NCI-H1436 treated with DMSO at 0.1 percent for 48 hours (cell line): ENCODE measurements at places on chromosomes 12 and 14.

DNA sequence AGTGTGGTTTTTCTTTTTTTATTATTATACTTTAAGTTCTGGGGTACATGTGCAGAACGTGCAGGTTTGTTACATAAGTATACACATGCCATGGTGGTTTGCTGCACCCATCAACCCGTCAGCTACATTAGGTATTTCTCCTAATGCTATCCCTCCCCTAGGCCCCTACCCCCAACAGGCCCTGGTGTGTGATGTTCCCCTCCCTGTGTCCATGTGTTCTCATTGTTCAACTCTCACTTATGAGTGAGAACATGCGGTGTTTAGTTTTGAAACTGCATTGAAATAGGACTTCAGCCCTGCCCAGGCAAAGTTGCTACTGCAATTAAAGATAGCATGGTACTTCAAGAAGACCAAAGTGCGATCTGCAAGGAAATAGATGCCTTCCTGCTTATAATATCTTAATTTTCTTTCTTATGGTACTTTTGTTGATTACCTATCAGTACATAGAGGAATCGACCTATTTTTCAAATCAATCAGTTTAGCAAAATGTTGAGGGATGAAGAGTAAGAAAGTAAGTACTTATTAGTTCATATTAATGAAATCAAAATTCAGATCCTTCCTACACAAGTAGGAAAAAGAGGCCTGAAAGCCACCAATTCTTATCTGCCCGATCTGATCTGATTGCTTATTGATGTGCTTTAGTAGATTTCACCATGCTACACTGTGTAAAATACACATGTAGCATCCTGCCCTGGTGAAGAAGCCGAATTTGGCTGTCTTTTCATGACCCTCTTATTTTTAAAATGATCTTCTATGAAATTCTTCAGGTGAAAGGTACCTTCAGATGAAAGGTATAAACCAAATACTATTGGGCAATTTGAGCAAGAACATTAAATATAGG is 1.6 kb downstream of the LTA4H start:
- DNase-seq, result no peak

DNA sequence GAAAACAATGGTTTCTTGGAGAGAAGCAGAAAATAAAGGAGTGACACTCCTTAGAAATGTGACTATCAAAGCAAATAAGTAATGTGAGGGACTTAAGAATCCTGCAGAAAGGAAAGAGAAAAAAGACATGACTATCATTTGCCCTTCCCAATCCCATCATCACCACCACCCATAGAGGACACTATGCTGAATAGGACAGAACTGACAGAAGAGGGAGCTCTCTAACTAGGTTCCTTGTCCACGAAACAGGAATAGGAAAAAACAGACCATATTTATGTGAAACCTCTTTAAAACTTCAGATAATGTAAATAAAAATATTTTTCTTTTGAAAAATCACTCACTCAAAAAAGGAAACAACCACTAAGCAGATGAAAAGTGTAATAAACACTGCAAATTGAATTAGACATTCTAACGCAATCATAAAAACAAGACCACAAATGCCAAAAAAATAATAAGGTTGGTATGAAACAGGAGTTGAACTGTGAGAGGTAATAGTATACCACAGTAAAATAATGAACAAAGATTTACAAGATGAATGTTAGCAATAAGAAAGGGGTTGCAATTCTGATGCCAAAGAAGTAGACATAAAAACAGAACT is 24.1 kb downstream of the KLRD1 start:
- DNase-seq, result no peak

GRCh38 chr12:131457331-131458047 is 253.4 kb upstream of the SFSWAP start:
- DNase-seq, result no peak

- DNase-seq, result no peak
These were observed at the start of gene GLT8D2 for GRCh38 chr12:104049903-104050356. Gene GLT8D2, minus strand, starts transcription at chr12:104050187. Its CDS starts 30,539 bp downstream, at chr12:104019648.

- DNase-seq, result no peak
These were observed 129.1 kb downstream of the GTF2A1 start for GRCh38 chr14:81091660-81092059.

DNA sequence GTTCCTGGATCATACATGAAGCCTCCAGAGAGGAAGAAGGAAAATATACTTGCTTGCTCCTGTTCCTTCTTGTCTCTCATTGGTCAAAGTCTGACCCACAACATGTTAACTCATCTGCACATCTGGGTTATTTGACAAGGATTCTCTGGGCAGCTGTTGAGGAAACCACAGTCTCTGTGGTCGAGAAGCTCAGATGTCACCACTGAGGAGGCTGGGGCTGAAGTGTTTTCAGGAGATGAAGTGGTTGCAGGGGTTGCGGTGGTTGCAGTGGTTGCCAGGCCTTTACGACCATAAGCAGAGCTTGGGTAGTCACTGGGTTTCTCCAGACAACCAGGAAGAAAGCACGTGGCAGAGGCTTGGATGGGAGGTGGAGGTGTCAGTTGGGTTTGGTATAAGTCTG is 265.0 kb upstream of the LRIG3 start:
- DNase-seq, result no peak

DNA sequence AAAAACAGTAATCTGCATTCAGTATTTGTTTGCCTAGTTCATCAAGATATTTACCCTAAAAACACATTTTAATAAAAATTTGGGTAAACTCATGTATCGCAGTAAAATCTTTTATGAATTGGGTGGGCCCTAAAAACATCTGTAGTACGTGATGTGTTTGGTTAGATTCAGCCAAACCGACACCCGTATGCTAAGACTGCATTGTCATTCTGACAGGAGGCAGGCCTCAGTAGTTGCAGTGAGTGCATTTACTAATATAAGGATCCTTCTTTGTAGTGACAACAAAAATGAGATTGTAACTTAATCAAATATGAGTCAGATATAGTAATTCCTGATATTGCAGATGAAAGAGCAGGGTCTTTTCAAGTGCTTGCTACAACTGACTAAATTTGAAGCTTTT is 191.8 kb downstream of the SLC16A7 start:
- DNase-seq, result no peak

- no peak for DNase-seq
These were observed 1.0 kb downstream of the TMEM121 start for GRCh38 chr14:105527381-105527825.

- DNase-seq, result no peak
These were observed 353.7 kb downstream of the LRIG3 start for GRCh38 chr12:58566599-58566998.

- no peak for DNase-seq
These were observed 26.0 kb downstream of the LRP6 start for GRCh38 chr12:12240662-12241340.

DNA sequence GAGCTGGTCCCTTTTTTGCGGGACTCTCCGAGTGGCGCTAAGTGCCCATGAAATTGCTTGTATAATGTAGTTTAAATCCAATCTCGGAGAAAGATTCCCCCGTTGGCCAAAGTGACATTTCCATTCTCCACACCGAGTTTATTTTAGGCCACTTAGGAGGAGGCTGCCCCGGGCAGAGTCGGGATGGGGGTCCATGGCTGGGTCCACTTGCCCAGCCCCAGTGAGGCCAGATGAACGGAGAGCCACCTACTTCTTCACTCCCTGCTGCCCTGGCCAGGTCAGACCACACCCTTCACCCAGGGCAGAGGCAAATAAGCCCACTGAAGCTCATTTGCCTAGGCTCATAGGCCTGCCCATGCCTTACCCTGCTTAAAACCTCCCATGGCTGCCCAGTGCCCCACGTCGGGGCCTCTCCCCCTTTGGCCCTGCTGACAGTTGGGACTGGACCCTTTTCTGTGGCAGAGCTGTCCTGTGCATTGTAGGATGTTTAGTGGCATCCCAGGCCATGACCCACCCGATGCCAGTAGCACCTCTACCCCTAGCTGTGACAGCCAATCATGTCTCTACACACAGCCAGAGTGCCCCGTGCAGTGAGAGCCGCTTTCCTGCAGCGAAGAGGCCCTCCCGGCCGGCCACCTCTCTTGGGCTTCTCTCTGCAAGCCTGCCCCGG is 51.3 kb downstream of the FAM222A start:
- no peak for DNase-seq

DNA sequence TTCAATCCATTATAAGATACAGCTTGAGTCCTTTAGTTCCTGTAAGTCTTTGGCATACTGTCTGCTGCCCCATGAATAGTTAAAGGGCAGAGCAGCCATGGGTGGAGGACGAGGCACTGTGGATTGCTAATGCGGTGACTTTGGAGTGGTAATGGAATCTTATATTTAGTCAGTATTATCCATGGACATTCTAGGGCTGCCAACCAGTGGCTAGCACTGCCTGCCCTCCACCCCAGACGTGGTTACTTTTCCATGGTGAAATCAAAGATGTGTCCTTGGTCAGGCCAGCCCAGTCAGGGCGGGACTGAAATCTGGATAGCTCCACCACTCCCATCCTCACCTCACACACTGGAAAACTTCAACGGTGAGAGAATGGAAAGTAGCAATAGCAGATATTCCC is 2.3 kb downstream of the TTC9 start:
- DNase-seq, result no peak

GRCh38 chr12:131092901-131093603 is 139.3 kb downstream of the ADGRD1 start:
- no peak for DNase-seq

DNA sequence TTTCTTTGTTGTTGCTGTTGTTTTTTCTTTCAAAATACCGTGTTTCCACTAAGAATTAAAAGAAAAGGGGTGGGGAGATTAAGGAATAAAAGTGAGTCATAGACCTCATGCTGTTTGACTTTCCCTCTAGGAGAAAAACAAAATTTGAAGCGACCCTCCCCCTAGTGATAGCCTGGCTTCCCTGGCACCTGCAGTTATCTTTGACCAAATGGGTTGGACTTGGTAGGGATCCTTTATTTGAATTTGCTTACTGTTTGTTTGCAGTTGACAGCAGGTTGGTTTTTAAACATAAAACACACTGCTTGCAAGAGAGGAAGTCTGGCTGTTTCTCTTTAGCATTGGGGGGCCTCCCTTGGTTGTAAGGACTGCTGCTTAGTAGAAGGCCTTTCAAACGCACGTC is 14.0 kb downstream of the OTX2 start:
- DNase-seq, result no peak

GRCh38 chr12:110578694-110579534 is 4.2 kb downstream of the PPTC7 start:
- no peak for DNase-seq

- no peak for DNase-seq
These were observed 19.1 kb upstream of the WSCD2 start for GRCh38 chr12:108109954-108110353.

DNA sequence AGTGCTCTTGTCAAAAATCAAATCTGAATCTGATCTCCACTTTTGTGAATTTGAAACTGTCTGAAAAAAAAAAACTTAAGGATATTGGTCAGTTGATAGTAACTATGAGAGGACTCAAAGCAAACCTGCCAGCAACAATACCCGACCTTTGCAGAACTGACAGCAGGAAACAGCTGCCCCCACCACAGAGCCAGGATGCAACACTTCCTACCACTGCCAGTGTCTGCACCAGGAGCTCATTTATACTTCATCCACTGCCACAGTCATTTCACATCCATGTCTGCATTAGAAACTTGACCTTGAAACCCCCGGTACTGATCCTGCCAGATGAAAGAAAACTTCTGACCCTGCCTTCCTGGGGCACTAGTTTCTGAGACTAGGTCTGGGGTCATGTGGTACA is 27.4 kb upstream of the RXYLT1 start:
- DNase-seq, result no peak

- no peak for DNase-seq
These were observed 38.9 kb downstream of the EML1 start for GRCh38 chr14:99831903-99832685.

DNA sequence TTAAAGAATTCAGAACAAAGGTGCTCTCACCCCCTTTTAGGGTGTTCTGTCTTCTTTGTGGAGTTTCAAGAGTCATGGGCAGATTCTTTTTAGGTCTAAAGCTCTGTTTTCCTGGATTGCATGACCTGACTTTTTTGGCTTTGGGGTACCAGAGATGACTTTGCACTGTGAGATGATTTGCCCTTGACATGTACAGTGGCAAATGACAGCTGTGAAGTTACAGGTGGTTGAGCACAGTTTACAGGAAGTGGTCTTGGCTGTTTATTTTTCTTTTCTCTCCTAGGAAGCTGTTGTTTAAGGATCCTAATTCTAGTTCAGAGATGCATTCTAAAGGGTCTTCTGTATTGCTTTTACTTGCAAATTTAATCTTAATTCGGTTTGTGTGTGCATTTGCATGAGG is 83.8 kb upstream of the METAP2 start:
- DNase-seq, result no peak
